ENCODE measurements at places on chromosomes 5 and 9.

- no peak for DNase-seq
These were observed 318.8 kb downstream of the BNC2 start for GRCh38 chr9:16551692-16552091.

DNA sequence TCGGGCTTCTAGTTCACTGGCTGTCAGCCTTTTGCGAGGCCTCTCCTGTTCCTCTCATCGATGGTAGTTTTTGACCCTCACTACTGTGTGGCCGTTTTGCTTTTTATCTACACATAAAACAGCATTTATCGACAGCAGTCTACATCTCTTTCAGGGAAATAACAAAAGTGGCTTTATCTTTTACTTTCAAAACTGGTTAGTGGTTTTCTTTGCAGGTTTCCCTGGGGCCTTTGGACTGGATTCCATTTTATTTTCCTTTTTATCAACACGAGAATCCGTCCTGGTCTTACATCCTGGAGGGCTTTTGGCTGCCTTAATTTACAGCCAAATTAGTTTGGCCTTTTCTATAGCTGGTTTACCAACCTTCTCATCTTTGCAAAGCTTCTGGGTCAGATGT, 793 bp upstream of the PKD2L2 start:
- DNase-seq: no peak

GRCh38 chr5:158212917-158213316, 354.0 kb upstream of the CLINT1 start:
- DNase-seq: no peak

DNA sequence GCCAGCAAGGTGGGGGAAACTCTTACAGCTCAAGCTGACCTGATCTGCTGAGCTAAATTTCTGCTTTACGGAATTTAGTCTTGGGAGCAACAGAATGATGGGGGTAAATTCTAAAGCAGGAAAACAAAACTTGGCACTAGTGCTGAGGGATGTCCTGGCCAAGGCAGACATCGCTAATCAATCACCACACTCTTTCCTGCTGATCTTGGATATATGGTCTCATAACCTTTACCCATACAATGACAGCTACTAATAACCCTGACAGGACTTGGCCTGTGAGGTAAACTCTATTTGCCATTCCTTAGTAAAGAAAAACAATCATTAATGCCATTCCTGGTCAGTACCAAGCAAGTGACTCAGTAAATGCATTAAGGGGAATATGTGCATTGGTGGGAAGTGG, 51.5 kb downstream of the PPARGC1B start:
- no peak for DNase-seq

- DNase-seq: peak; percentile 32
These were observed 16.8 kb downstream of the NIPAL4 start for GRCh38 chr5:157476702-157477408.

DNA sequence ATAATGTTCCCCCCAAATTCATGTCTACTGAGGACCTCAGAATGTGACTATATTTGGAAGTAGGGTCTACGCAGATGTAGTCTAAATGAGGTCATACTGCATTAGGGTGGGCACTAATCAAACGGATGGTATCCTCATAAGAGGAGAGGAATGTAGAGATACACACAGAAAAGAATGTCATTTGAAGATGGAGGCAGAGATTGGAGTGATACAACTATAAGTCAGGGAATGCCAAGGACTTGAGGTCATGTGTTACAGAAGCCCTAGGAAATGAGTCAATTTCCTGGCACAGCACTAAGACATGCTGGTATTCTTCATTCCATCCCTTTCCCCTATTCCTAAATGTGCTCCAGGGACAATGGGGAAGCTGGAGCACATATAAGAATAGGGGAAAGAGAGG, 758 bp upstream of the PDCD1LG2 start:
- no peak for DNase-seq

DNA sequence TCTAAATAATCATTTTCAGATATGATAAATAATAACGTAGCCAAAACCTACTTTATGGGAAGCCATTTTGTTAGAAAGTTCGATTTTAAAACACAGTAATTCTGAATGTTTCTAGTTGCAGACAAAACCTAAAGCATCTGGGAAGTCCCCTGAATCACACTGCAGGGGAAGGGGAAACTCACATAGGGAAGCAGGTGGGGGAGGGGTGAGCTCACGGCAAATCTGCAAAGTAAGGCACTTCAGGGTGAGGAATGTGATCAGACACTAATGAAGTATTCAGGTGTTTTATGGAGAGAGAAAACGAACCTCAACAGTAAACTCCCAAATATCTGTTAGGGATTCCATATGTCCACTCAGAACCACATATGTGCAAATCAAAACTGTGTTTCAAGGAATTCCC, 70.7 kb downstream of the EPB41L4A start:
- DNase-seq: no peak

- no peak for DNase-seq
These were observed 38.3 kb upstream of the FCN2 start for GRCh38 chr9:134842321-134842720.

- no peak for DNase-seq
These were observed 172.4 kb downstream of the SEMA6A start for GRCh38 chr5:116402235-116402634.

- DNase-seq: no peak
These were observed 212.7 kb upstream of the PIK3R1 start for GRCh38 chr5:68002836-68003235.

- DNase-seq: no peak
These were observed 119.3 kb upstream of the DPYSL3 start for GRCh38 chr5:147629196-147629595.

GRCh38 chr9:22413884-22414283, 32.7 kb upstream of the DMRTA1 start:
- no peak for DNase-seq

- no peak for DNase-seq
These were observed 32.2 kb upstream of the FRMD3 start for GRCh38 chr9:83570359-83570758.

- no peak for DNase-seq
These were observed 58.2 kb downstream of the COL15A1 start for GRCh38 chr9:99001892-99002291.

GRCh38 chr9:69344459-69344858, 19.4 kb downstream of the ENTREP1 start:
- no peak for DNase-seq

GRCh38 chr5:53908757-53909156, 348.3 kb downstream of the NDUFS4 start:
- no peak for DNase-seq

GRCh38 chr5:132414634-132415378, 45.3 kb downstream of the SLC22A5 start:
- no peak for DNase-seq

GRCh38 chr9:112173489-112174221, 1.4 kb downstream of the SUSD1 start:
- DNase-seq: no peak

DNA sequence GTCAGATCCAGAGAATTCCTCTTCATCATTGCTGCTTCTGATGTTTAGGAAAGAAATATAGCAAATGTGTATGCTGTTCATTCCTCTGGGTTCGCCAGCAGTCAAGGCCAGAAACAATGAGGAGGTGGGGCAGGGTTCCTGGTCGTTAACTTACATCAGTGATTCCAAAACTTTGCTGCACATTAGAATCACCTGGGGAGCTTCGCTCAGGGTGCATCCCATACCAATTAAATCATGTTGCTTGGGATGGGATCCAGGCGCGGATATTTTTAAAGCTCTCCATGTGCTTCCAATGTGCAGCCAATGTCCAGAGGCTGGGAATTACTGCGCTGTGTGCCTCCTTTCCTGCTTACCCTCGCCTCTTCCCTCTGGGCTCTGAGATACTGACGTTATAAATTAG, 227.9 kb upstream of the KLF9 start:
- DNase-seq: no peak

- no peak for DNase-seq
These were observed 96.7 kb downstream of the SUSD1 start for GRCh38 chr9:112078432-112078831.

DNA sequence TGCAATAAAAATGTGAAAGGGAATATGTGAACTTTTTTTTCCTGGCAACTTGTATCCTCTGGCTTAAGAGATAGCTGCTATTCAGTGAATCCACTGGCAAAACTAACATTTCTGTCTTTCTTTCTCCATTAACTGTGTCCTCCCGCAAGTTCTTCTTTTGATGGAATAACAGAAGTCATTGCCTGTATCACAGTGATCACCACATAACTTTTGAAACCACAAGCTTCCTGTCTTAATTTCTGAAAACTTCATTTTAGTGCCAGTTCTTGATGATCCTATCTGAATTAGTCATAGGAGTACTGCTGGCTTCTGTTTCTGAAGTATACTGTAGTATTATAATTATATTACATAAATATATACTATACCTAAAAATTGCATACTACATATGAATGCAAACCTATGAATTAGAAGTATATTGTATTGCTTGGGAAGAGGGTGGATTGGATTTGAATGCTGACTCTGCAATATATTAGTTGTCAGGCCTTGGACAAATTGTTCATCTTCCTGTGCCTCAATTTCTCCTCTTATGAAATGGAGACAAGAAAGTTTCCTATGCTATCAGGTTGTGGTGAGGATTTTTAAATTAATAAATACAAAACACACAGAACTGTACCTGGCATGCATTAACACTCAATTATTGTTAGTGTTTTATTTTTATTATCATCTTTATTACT, 441.6 kb downstream of the CETN3 start:
- DNase-seq: no peak

DNA sequence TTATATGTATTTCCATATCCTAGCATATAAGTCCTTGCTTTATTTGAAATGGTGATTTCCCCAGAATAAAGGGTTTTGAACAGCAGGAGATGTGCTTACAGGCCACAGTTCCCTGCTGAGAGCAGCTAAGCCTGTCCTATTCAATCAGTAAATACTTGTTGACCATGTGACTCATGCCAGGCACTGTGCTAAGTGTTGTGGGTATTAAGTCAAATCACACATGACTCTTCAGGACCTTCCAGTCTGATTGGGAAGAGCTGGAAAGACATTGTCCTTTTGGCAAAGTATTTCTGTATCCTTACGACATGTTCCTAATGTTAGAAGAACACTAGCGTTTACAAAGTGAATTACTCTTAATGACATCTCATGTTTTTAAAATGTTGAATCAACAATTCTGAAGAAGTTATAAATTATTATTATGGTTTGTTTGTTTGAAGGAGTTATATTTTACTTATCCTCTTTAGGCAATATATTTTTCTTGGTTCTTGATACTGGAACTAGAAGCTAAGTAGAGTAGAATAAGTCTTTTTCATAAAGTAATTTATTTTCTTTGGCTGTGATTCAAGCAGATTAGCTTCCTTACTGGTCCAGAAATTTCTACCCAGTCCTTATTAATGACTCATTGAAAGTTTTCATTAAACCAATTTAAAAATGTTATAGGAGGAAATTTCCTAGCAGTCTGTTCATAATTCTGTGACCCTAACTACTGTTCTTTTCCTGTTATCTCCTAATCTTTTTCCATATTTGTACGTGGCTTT, 82.1 kb downstream of the GAPVD1 start:
- DNase-seq: no peak

DNA sequence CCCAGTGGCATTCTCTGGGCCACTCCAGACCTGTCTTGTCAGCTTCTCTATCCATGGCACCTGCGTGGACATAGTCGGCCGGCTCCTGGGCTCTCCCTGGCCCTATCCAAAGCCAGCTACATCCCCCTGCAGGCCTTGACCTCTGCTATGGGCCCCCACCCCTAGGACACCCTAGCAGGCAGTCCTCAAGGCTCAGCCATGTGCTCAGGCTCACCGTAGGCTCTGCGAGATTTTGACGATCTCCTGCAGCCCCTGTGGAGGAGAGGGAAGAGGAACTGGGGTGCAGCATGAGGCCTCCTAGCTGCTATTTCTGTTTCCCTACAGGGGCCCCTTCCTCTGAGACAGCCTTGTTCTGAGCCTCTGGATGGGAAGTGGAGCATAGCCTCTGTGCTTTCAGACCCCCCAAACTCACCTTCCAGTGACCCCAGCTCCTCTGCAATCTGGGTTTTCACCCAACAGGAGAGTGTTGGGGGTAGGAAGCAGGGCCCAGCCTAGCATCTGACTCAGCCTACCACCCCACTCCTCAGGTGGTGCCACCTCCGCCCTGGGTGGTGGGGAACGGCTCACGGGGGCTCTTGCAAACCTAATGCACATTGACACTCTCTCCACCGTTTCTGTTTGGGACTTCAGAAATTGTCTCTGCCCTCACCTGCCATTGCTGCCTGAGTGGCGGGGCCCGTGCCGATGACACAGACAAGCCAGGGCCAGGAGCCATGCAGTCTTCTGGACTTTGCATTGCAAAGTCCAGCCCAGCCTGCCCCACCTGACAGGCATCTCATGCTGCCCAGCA, 36.7 kb downstream of the HRH2 start:
- DNase-seq: no peak

- DNase-seq: no peak
These were observed 92.1 kb downstream of the TLE4 start for GRCh38 chr9:79663878-79664277.

DNA sequence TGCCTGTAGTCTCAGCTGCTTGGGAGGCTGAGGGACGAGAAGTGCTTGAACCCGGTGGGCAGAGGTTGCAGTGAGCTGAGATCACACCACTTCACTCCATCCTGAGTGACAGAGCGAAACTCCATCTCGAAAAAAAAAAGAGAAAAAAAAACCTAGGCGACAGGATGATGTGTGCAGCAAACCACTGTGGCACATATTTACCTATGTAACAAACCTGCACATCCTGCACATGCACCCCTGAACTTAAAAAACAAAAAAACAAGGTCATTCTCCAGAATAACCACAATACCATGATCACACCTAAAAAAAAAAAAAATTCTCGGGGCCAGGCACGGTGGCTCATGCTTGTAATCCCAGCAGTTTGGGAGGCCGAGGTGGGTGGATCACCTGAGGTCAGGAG, 7.5 kb upstream of the DOLPP1 start:
- DNase-seq: no peak

- no peak for DNase-seq
These were observed 97.9 kb downstream of the PDE8B start for GRCh38 chr5:77308154-77308960.

DNA sequence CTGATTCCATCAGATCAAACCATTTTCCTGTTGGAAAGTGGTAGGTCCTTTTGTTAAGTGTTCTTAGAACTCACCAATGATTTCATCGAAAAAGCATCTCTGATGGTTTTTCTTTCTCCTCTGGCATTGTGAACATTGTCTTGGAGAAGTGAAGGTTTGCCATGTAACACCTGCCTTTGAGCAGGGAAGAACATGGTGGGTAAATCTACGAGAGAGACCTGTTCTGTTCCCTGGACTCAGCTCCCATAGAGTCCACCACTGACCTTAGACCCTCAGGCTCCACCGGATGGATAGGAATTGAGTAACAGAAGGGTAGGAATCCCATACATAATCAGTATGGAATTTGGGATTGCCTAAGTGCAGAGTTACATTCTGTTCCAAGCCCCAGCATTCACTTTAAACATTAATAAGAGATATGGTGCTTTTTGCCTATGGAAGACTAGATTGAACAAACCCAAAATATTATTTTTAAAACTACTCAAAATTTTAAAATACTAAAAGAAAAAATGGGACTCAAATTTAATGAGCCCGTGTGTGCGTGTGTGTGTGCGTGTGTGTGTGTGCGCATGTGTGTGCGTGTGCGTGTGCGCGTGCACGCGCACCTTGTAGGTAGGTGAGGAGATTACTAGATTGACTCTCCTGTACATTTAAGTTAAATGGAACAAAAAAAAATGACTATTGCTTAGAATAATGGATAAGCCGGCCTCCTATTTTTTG, 92.0 kb downstream of the C9orf152 start:
- DNase-seq: no peak

- DNase-seq: peak; percentile 65
These were observed 80.0 kb downstream of the SEMA4D start for GRCh38 chr9:89417832-89418473.
